ENCODE measurements at places on chromosomes 3 and 15. TPM values are rescaled to one million over a fixed set of nuclear protein-coding genes. Genes with fewer than 3 reads are reported as not detected.
A peak's percentile ranks its signal among the peaks of the same experiment; 100 is the strongest.

DNA sequence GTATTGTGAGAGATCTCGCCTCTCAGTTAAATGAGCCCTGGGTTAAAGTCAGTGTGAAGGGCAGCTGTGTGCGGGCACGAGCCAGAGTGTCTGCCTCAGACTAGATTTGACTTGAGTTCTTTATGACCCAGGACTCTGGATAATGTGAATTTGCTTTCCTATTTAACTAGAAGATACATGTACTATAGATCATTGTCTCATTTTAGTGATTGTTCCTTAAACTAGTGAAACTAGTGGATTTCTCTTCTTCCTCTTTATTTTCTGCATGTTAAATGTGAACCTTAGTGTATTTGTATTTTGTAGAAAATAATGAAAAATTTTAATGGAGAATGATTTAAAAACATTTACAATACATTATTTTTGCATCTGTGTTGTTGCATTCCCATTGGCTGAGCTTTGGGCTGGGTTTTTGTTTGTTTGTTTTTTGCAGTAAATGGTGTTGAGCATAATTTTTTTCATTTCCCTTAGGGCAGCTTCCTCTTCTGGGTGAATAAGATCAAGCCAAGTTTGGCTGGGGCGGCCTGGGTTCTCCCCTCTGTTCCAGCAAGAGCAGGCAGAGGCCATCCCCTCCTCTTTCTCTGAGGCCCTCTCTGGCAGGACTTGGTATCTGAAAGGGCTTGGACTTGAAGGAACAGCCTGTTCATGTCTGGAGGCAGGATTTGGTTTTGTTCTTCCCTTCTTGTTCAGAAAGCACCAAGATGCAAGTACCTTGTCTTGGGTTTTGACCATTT lies 15.0 kb downstream of the GCSAM start:
- DNase-seq, result no peak

DNA sequence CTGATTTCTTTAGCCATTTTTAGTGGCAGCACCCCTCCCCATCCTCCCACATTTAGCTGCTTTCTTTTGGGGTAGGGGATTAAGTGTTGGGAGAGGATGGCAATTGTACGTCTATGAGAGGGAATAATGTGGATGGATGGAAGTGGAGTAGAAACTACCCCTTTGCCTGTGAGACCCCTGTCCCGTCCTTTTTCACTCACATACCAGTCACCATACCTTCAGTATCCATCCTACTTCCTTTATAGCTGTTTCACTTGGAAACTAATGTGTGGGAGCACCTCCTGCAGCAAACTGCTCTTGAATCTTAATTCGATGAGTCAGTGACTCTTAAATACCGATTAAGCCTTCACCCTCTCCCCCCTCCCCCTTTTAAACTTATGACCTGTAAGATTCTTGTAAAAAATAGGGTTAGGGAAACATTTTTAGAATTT lies 730 bp downstream of the SPRED1 start:
- peak; percentile 72 for DNase-seq

DNA sequence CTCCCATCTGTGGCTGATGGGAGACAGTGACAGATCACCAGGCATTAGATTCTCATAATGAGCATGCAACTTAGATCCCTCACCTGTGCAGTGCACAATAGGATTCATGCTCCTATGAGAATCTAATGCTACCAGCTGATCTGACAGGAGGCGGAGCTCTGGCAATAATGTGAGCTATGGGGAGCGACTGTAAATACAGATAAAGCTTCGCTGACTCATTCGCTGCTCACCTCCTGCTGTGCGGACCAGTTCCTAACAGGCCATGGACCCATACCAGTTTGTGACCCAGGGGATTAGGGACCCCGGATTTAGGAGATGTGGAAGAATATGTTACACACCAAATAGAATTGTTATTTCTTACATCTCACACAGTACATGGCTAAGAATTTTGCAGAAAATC lies 6.7 kb downstream of the ARGFX start:
- DNase-seq, result peak; percentile 9

DNA sequence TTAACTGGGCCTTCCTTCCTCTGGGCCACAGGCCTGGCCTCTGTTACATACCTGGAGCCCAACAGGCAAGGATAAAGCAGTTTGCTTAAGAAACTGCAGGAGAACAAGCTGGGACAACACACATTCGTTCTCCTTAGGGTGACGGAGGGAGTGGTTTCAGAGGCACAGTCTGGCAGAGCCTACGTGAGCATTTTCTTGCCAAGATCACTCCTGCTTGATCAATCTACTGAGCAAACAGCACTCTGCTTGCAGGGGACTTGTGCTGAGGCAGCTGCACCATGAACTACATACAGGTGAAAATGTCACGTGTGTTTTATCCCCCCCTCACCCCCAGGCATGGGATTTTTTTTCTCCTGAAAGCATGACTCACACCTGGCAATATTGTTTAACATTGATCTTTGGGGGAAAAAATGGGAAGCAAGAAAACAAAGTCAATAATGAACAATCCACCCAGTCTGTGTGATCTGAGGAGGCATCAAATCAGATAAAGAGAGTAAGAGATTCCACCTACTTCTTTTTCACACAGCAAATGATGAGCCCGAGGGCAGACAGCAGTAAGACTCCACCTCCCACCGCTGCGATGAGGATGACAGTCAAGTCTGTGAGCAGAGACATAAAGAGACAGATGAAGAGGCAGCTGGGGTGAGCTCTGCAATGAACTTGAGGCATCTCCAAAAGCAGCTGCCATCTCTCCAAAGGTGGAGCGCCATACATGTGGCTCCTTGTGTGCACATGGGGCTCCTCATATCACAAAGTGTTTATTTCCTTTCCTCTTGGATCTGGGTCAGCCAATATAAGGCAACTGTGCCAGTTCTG lies 57.4 kb downstream of the CDCP1 start:
- DNase-seq, result no peak

DNA sequence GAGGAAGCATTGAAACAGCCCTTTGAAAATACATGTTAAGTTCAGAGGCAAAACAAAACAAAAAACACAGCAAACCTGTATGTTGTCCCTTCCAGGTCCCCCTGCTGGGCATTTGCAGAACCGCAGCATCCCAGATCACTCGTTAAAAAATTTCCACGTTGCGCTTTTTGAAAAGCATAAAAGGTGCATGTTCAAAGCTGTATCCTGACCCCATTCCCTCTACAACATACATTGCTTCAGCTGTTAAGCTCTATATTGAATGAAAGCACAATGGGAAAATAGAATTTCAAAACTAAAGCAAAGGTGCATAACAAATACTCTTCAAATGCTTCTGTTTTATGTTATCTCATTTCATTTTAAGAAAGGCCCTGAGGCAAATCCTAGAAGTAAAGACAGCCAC lies 328.3 kb downstream of the THSD4 start:
- DNase-seq, result peak; percentile 72

- DNase-seq, result no peak
These were observed 131.5 kb upstream of the SLC2A2 start for GRCh38 chr3:171157980-171158379.

DNA sequence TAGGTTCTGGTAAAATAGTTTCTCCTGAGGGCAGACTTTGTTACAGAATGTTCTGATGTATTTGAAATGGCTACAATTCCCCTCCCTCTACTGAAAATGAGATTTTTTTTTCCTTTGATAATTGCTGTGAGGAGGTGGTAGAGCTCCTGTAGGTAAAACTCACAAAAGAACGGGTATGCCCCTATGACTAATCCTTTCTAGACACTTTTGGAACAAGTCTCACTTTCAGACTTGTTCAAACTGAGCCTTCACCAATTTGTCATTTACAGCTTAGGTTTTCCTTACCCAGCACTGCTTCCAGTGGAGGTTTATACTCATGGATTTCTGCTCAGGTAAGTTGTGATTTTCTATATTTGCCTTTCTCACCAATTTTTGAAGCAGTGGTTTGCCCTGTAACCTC lies 115.6 kb downstream of the NLGN1 start:
- no peak for DNase-seq

DNA sequence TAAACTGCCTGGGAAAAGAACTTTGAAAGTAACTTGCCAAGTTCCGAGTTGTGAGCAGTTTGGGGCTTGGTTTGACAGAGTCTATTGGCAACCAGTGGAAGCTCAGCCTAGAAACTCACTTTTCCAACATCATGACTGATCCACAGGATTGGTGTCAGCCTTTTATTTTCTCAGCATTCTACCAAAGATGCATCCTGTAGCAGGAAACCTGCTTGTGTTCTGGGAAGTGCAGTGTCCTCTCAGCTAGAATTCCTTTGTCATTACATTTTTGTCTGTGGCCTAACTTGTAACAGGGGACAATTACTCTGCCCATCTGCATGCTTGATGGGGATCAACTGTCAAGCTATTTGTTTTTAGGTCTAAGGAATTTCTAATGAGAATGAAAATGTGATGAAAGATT lies 116.7 kb upstream of the LMOD3 start:
- DNase-seq, result no peak

DNA sequence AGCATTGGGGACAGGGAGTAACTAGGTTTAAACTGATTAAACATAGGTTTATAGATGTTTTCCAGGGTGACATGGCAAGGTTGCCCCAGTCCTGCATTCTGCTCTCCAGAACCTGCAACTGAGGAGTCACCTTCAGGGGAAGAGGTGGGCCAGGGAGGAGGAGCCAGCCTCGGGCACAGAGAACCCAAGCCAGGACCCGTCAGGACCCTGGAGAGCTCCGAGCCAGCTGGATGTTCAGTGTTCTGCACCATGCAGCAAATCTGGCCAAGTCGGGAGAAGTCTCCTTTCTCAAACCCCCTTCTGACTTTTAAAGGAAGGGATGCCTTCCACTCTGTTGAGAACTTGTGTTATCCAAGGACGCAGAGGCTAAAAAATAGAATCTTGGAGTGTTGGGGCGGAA lies 62.1 kb upstream of the SLC6A11 start:
- DNase-seq, result peak; percentile 33

GRCh38 chr3:123658118-123658851 lies 73.4 kb upstream of the HACD2 start:
- peak; percentile 92 for DNase-seq

GRCh38 chr3:137348936-137349335 lies 391.2 kb downstream of the IL20RB start:
- DNase-seq, result no peak

STARD5 gene
- 8.8 TPM for total RNA-seq

COLQ gene
- total RNA-seq, result 1.8 TPM

All from fibroblast of the aortic adventitia (primary cell).